ENCODE measurements at places on chromosomes 5 and 9. TPM values are rescaled to one million over a fixed set of nuclear protein-coding genes. Genes with fewer than 3 reads are reported as not detected.
A peak's percentile ranks its signal among the peaks of the same experiment; 100 is the strongest.

DNA sequence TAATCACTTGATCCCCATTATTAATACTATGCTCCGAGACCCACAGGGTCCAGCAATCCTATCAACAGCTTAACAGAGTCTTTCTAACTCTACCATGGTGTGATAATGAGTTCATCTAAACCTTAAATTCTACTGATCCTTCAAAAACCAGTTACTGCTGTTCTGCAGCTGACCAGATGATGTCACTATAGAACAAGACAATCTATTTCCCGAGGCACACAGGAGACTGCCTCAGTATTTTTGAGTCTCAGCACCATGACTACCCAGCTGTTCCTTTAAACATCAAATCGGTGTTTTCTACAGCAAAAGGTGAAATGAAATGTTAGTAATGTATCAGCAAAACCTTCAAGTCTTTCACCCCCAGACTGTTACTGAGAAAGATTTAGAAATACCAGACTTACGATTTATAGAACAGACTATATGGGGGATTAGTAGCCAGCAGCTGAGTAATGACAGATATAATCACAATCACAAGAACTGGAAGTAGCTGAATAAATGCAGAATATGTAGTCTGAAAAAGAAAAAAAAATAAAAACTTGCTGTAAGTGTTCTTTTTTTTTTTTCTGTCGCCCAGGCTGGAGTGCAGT, 16.9 kb downstream of the DNAJC18 start:
- peak; percentile 75 for DNase-seq

Gene CYSTM1
- 55.8 TPM for polyA plus RNA-seq

DNA sequence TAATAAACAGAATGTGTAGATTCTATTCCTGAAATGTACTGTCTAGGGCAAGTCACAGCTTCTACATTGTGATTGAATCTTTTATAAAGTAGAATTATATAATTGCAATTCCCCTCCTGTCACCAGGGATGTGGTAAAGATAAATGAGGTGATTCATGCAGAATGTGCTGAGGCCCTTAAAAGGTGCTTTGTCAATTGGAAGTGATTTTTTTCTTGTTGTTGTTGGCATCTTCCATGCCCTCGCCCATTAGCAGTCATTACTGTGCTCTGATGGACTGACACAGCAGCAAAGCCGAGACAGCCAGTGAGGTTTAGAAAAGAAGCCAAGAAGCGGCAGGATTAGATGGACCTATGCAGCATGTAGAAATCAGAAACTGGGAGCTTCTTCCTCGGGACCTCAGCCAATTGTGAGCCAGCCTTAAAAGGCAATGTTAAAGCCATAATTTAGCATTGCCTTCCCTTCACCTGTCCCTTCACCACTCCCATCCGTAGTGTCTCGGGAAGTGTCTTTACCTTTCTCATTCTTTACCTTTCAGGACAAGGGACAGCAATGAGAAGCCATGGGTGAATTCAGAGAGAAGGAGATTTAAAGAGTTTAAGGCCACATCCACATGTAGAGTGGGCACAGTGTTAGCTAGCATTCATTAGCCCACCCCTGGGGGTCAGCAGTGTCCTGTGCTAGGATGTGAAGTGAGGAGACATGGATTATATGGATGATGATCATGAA, 257.8 kb downstream of the PLK2 start:
- DNase-seq, result no peak

DNA sequence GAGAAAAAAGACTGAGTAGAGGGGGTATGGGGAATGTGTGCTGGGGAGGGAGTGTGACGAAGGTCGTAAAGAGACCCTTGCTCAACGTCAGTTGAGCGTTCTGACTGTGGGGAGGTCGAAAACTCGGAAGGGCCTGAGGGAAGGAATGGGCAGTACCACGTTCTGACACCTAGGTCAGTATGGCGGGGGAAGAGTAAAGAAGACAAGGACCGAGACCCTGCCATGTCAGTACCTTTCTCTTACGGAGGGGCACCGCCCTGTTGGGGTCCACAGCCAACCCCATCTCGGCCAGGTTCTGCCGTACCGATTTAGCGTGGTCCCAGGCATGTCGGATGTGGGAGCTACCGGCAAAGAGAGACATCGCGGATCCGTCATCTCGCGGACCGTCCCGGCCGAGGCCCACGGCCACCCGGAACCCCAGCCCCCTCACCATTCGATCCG, 375 bp downstream of the NOP16 start:
- no peak for DNase-seq

DNA sequence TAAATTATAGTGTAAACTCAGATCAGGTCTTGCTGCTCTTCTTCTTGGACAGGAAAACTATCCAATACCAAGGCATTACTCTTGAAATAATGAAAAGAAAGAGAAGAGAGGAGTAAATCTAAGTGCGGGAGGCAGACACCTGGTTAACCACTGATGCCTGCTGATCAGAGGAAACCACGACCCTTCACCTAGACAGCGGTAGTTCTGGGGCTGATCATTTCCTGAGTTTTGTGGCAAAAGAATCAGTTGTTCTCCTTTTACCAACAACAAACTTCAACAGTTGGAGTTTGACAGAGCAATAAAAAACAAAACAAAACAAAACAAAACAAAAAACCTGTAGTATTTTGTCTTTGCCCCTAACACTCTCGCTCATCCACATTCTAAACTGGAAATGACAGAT, 3.0 kb downstream of the RLN1 start:
- no peak for DNase-seq

DNA sequence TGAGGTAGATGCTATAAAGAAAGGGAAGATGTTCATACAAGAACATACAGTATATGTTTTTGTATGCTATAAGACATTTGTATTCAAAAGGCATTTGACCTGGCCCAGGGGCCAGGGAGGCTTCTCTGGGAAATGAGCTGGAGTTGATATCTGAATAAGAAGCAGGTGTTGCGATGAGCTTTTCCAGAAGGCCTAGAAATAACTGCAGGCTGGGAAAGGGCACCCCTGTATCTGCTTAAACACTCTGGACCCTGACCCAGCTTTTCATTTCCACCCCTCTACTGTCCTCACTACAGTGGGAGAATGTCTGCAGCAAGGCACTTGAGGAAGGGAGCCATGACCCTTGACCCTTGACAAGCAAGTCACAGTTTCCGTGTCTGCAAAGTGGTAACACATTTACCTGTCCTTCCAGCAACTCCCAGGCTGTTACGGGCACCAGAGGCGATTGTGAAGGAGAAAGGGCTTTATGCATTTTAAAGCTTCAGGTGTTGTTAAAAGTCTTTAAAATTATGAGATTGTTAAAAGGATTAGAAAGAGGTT, 88.2 kb upstream of the PANK3 start:
- DNase-seq, result no peak

GRCh38 chr9:6907772-6908381, 150.1 kb downstream of the KDM4C start:
- peak; percentile 6 for DNase-seq

Gene GABRA1
- not detected for polyA plus RNA-seq

Measured in muscle of arm (tissue), 14 donors.